ENCODE measurements at places on chromosomes 1 and 21.

- DNase-seq, result peak; percentile 68
Observed at GRCh38 chr1:24502065-24502708, 449 bp upstream of the RCAN3 start.

GRCh38 chr1:220878191-220879075 lies 810 bp upstream of the HLX start:
- DNase-seq, result peak; percentile 54

- DNase-seq, result no peak
Observed at GRCh38 chr1:207019661-207020060, 12.9 kb downstream of the C1orf116 start.

- no peak for DNase-seq
Observed at GRCh38 chr1:44684525-44684924, 10.0 kb downstream of the ARMH1 start.

- no peak for DNase-seq
Observed at GRCh38 chr1:19860418-19860817, 21.8 kb upstream of the OTUD3 start.

- DNase-seq, result no peak
Observed at GRCh38 chr1:208120431-208120790, 123.8 kb downstream of the PLXNA2 start.

DNA sequence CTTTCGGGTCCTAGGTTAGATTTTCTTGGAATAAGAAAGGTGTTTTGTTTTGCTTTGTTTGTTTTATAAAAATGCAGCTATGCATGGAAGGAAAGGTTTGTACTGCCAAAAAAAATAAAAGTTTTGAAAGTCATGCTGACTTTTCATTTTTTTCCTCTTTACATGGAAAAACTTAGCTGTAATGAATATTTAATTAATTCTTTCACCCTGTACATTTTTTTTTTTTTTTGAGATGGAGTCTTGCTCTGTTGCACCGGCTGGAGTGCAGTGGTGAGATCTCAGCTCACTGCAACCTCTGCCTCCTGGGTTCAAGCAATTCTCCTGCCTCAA lies 48.7 kb downstream of the NENF start:
- no peak for DNase-seq

GRCh38 chr1:206657751-206658150 lies 22.4 kb downstream of the DYRK3 start:
- DNase-seq, result peak; percentile 73

DNA sequence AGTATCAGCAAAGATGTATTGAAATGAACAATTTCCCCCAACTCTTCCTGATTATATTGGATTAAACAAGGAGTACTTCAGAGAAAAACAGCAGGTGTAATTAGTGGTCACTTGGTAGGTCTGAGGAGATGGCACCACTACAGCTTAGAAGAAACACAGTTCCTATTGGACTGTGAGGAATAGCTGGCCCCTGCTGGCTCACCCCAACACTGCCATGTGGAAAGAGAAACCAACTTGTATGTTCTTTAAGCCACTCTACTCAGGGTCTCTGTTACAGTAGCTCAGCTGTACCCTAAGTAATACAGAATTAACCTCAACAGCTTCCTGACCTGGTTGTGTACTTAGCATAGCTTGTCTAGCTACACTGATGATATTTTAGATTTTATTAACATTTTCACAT lies 26.5 kb upstream of the MTR start:
- DNase-seq, result no peak

DNA sequence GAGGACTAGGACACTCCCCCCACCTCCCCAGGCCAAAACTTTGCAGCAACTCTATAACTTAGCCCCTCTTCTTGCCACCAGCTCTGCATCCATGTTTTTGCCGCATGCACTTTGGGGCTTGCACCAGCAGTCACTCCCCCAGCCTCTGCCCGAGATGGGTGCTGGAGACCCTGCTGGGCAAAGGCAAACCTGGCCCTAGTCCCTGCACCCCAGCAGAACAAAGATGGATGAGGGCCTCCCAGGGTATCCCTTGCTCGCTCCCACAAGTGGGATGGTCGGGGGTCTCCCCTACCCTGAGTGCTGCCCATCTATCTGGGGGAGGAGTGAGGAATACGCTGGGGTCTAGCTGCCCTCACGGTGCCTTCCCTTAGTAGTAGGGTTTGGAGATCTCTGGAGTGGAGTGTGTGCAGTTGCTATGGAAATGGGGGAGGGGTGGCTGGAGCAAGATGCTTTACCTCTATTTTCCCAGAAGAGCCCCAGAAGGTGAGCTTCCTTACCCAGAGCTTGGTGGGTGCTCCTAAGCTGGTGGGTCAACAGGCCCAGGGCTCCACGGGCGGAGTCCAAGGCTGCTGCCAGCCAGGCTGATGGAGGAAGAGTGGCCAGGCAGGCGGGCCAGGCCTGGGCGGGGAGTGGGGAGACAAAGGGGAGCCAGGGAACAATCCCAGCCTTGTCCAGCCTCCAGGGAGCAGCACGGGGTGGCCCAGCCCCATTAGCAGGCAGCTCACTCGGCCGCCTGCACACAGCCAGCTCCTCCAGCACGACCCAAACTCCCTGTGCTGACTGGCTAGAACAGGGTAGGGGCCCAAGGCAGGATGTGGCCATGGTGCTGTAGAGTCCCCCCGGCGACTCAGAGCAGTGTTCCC lies at the start of gene PAQR6:
PAQR6 (minus strand) TSS at position 597 of the 863 bp plus-strand sequence. CDS start 1,325 bp downstream, outside the sequence.
- DNase-seq, result no peak

- no peak for DNase-seq
Observed at GRCh38 chr1:40635763-40636500, 29.6 kb downstream of the RIMS3 start.

- DNase-seq, result no peak
Observed at GRCh38 chr21:22855581-22855980, 1857.4 kb downstream of the NCAM2 start.

GRCh38 chr1:23084880-23085279 lies 65.6 kb downstream of the KDM1A start:
- no peak for DNase-seq

GRCh38 chr1:109977657-109978378 lies 6.7 kb upstream of the AHCYL1 start:
- no peak for DNase-seq

GRCh38 chr1:167136191-167136614 lies 42.3 kb downstream of the STYXL2 start:
- DNase-seq, result peak; percentile 94

DNA sequence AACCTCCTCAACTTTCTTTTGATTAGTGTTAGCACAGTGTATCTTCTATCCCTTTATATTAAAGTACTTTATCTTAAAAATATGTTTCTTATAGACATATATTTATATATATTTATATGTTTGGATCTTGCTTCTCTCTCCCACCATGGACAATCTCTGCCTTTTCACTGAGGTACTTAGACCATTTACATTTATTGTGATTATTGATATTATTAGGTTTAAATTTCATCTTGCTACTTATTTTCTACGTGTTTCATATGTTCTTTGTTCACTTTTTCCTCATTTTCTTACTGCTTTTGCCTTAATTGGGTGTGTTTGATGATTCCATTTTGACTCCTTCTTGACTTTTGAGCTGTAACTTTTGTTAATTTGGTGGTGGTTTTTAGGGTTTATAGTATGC lies 70.7 kb downstream of the POFUT2 start:
- no peak for DNase-seq

GRCh38 chr1:1309251-1310108 lies 1.1 kb downstream of the PUSL1 start:
- peak; percentile 57 for DNase-seq

- no peak for DNase-seq
Observed at GRCh38 chr1:53614231-53615021, 124.5 kb downstream of the GLIS1 start.

GRCh38 chr1:238999944-239000343 lies 386.4 kb upstream of the CHRM3 start:
- DNase-seq, result no peak

DNA sequence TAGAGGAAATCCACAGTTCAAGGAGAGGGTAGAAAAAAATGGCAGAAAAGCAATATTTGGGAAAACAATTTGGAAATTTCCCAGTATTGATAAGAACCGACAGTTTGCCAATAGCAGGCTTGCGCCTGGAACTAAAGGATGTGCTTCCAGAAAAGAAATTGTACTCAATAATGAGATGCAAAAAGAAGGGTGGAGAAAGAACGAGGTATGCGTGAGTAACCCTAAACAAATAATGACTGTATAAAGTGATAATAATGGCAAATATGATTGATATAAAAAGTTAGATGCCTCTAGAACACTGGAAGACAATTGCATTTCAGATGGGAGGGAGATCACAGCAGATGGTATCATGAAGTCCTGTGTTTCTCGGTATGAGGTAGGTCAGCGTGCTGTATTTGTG lies 458.9 kb downstream of the DSCAM start:
- DNase-seq, result no peak

- no peak for DNase-seq
Observed at GRCh38 chr1:207214453-207214852, 107.0 kb upstream of the CD55 start.

DNA sequence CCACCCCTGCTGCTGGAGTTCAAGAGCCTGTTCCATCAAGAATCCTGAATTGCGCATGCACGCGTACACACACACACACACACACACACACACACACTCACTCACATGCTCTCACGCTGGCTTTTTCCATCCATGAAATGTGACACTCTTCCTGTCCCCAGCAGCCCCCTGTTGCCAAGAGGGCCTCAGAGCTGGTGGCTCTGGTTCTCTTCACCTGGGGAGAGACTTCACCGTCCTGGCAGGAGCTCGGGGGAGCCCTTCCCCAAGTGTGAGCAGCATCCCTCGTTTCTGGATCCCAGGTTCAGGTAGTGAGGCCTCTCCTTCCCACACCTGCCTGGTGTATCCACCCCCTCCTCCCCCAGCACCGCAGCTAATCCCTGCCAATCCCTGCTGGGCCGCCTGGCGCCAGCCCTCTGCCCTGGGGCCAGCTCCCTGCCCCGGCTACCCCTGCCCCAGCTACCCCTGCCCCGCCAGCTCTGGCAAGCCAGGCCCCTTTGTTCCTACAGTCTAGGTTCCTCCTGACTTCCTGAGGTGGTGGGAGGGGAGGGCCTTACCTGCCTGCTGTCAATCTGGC lies 9.9 kb downstream of the PLOD1 start:
- DNase-seq, result peak; percentile 74

DNA sequence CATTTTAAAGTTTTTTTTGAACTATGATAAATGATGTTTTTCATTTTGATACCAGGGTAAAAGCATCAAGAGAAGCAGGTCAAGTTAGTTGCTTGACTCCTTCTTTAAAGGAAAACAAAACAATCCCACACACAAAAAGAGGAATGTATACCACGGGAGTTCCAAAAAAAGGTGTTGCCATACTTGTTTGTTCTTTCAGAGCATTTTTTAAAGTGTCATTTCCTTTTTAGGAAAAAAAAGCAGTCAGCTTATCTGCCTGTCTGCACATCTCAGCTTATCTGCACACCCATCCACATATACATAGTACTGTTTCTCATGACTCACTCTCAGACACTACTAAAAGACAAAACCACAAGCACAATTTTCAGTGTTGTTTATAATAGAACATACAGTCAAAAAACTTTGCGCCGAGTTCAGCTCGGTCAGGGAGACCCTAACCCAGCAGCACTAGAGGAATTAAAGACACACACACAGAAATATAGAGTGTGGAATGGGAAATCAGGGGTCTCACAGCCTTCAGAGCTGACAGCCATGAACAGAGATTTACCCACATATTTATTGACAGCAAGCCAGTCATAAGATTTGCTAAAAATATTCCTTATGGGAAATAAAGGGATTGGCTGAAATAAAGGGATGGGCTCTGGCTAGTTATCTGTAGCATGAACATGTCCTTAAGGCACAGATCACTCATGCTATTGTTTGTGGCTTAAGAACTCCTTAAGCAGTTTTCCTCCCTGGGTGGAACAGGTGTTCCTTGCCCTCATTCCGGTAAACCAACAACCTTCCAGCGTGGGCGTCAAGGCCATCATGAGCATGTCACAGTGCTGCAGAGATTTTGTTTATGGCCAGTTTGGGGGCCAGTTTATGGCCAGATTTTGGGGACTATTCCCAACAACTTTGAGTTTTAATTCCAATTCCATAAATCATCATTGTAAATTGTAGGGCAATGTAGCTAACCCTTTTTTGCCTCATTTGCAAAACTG lies 11.4 kb upstream of the MNDA start:
- DNase-seq, result no peak

- no peak for DNase-seq
Observed at GRCh38 chr1:167618789-167619188, 11.2 kb upstream of the RCSD1 start.

DNA sequence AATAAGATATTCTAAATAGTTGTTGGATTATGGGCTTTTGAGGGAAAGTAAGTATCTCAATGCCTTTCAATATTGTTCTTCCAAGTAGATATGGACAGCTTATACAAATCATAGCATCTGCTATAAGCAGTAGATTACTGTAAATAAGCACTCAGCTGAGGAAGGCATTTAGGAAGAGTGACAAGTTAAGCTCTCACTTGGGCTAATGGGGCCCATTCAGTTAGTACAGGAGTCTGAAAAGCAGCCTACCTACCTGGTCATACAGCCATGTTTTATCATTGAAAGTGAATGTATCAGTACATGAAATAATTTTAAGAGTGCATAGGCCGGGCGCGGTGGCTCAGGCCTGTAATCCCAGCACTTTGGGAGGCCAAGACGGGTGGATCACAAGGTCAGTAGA lies 73.1 kb downstream of the APP start:
- no peak for DNase-seq

GRCh38 chr1:30313176-30313575 lies 410.2 kb downstream of the MATN1 start:
- DNase-seq, result no peak

GRCh38 chr1:228050571-228051231 lies 31.8 kb upstream of the ARF1 start:
- DNase-seq, result no peak

- DNase-seq, result no peak
Observed at GRCh38 chr1:87191646-87192045, 137.0 kb upstream of the LMO4 start.

DNA sequence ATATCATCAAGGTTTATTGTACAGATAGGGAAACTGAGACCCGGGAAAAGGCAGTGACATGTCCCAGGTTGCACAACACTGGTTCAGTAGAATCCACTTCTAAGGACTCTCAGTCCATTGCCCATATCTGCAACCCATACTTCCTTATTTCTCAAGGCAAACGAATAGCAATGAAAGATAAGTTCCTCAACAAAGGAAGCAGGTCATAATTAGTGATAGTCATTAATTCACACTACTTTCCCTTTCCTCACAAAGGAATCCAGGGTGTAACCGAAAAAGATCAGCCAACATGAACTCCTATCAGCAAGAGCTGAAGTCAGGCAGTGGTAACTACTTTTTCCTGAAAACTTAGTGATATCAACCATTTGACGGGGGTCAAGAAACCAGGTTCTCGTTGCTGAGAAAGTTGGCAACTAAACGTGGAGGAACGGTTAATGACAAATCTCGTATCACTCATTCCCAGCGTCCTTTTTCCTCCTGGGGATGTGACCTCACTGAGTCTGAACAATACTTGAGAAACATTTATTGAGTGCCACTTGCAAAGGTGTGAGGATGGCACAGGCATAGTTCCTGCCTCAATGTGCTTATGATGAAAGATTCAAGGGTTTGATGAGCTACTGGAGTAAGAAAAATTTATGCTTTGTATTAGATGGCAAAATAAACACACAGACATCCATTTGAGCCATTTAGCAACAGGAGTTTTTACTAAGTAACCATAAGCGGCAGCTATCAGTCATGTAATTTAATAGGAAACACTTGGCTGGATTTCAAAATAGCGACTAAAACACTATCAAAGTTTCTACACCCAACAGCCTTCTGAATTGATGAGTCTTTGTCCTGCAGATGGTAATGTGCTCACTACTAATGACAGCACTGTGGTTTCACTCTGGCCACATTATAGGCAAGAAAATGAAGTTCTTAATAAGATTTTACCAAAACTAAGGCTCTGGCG lies 82.3 kb downstream of the PLPP3 start:
- DNase-seq, result no peak

GRCh38 chr1:226362891-226363447 lies 44.9 kb downstream of the PARP1 start:
- DNase-seq, result no peak
